ENCODE measurements at places on chromosomes 6 and 20. TPM values are rescaled to one million over a fixed set of nuclear protein-coding genes. Genes with fewer than 3 reads are reported as not detected.

The SLC17A3 gene
- total RNA-seq: 0.68 TPM

The MCCD1 gene
- total RNA-seq: not detected

The PGC gene
- total RNA-seq: 1.3 TPM

The LAMA2 gene
- 94.8 TPM for total RNA-seq

The TCF15 gene
- 3.7 TPM for total RNA-seq

The DEF6 gene
- total RNA-seq: 13.1 TPM

The NKX2-2 gene
- total RNA-seq: not detected

DNA sequence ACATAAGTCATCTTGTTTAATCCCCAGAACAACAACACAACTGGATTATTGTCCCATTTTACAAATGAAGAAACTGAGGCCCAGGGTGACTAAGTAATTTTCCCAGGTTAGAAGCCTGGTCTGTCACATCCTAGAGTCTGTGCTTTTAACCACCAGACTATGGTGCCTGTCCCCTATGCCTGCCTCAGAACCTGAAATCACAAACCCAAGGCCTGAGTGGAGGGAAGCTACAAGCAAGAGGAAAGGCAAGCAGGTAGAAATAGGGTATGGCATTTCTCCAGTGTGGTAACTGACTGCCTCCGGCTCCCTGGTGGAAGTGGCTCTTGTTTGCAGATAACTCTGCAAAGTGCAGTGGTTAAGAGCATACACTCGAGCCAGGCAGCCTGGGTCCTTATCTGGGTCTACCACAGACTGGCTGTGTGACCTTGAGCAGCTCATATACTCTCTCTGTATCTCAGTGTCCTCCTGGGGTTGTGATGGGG is 2.5 kb downstream of the TMEM63B start:
- no peak overlapping the region for H3K4me3 ChIP-seq
- no peak overlapping the region for H3K27ac ChIP-seq
- H3K4me1 ChIP-seq: peaks cover 25% of the 10 kb centered on the region
- peak; percentile 75 for DNase-seq

GRCh38 chr6:139695361-139695760 is 320.9 kb upstream of the CITED2 start:
- H3K4me3 ChIP-seq: no peak overlapping the region
- no peaks in the 10 kb centered on the region for H3K27me3 ChIP-seq
- H3K36me3 ChIP-seq: no peaks in the 10 kb centered on the region
- no peak for DNase-seq
- H3K4me1 ChIP-seq: no peaks in the 10 kb centered on the region
- no peak overlapping the region for H3K27ac ChIP-seq

GRCh38 chr20:51574248-51575033 is 31.9 kb upstream of the NFATC2 start:
- H3K4me1 ChIP-seq: no peaks in the 10 kb centered on the region
- H3K27ac ChIP-seq: no peak overlapping the region
- no peaks in the 10 kb centered on the region for H3K36me3 ChIP-seq
- DNase-seq: no peak

DNA sequence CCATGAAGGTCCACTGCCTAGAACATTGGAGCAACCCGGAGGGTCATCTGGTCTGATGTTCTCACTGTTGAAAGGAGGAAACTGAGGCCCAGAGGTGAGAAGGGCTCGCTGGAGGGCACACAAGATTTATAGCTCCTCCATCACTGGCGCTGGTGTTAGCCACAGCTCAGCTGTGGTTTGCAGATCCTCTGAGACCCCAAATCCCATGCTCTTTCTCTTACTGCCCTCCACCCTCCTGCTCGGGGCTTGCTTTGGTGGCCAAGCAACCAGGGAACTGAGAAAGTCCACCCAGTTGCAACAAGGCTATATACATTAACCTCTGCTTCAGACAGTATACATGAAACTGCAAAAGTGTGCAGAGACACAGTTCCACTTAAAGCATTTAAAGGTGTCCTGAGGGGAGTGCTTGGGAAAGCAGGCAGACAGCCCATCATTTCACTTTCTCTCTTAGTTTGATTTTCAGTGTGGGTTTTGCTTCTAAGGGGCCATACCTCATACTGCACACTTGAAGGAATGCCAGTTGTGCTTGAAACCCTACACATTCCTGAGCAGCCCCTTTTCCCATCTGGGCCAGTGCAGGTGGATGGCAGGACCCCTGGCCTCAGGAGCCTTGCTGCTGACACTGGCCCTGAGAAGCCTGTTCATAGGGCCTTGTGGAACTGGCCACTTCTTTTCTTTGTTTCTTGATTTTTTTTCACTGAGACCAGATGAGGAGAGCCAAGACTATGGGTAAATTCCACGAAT is 347.6 kb downstream of the CDC5L start:
- no peak for DNase-seq
- H3K27me3 ChIP-seq: no peaks in the 10 kb centered on the region
- peaks cover 4% of the 10 kb centered on the region for H3K4me1 ChIP-seq
- H3K27ac ChIP-seq: no peak overlapping the region
- no peak overlapping the region for H3K4me3 ChIP-seq

DNA sequence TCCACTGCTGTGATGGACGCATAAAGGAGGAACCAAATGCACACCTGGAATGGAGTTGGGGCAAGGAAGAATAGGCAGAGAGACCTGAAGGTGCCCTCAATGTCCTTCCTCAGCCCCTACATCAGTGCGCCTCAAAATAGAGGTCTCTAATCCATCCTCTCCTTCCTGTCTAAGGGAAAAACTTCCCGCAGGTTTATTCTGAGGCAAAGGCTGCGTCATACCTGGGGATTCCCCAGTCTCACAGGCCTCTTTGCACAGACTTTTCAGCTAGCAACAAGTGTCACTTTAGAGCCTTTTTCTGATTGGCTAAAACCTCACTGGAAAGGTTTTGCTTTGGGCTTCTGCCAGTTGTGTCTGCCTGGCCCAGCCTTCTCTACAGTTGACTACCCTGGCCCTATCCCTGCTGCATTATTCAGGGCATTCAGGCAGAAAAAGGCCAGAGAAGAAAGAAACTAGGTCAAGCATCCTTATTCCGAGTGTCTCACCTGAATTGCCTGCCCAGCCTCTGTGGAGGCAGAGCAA is 1.8 kb upstream of the HLA-DQB1 start:
- peak; percentile 20 for DNase-seq
- no peak overlapping the region for H3K27ac ChIP-seq
- H3K36me3 ChIP-seq: no peaks in the 10 kb centered on the region

GRCh38 chr6:54109586-54109985 is 1.7 kb upstream of the MLIP start:
- no peak for DNase-seq
- H3K4me3 ChIP-seq: no peak overlapping the region
- no peak overlapping the region for H3K27ac ChIP-seq
- no peaks in the 10 kb centered on the region for H3K36me3 ChIP-seq
- H3K27me3 ChIP-seq: no peaks in the 10 kb centered on the region

- H3K27ac ChIP-seq: no peak overlapping the region
- H3K36me3 ChIP-seq: no peaks in the 10 kb centered on the region
- no peak for DNase-seq
- H3K27me3 ChIP-seq: no peaks in the 10 kb centered on the region
- no peaks in the 10 kb centered on the region for H3K4me1 ChIP-seq
Measured at GRCh38 chr6:90118069-90118468, 178.6 kb downstream of the BACH2 start.

DNA sequence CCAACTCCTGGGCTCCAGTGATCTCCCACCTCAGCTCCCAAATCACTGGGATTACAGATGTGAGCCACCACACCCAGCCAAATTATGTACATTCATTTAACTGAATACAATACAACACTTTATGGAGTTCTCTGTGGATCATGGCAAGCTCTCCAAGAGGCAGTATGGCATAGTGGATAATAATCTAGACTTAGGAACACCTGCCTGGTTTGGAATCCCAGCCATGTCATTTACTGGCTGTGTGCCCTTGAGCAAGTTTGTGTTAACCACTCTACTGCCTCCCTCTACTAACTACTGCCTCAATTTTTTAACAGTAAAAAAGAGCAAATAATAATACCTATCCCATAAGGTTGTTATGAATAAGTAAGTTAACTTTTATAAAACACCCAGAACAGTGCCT is 1.9 kb upstream of the ETV7 start:
- no peaks in the 10 kb centered on the region for H3K27me3 ChIP-seq
- H3K4me3 ChIP-seq: no peak overlapping the region
- peaks cover 4% of the 10 kb centered on the region for H3K4me1 ChIP-seq
- no peaks in the 10 kb centered on the region for H3K36me3 ChIP-seq

DNA sequence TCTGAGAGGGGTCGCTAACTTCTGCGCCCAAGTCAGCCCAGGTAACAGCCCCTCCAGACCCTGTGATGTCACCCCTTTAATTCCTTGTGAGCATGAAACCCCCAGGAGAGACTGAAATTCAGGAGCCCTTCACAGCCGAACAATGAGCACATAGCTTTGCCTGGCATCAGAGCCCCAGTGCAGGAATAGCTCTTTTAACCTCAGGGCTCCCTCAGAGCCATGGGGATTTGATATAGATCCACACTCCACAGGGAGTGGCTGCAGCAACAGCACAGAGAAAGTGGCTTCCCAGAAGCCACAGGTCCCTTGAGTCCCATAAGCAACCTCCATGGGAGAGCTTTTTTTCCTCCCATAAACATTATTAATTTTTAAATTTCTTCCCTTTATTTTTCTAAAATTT is 150.0 kb upstream of the MARCKS start:
- H3K4me3 ChIP-seq: no peak overlapping the region
- H3K4me1 ChIP-seq: no peaks in the 10 kb centered on the region
- no peak for DNase-seq

DNA sequence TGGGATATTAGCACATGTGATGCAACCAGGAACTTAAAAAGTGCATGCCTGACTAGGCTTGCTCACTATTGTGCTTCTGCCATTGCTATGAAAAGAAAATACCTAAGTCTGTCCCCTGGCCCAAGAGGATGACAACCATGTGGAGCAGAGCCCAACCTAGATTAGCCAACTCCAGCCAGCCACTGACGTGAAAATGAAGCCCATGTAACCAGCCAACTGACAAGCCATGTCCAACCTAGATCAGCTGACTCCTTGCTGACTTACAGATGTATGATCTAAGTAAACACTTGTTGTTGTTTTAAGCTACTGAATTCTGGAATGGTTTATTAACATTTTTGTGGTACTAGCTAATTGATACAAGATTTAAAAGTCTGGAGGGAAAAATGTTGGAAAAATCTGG is 47.5 kb downstream of the PIGU start:
- H3K4me1 ChIP-seq: no peaks in the 10 kb centered on the region
- no peak overlapping the region for H3K27ac ChIP-seq
- no peaks in the 10 kb centered on the region for H3K27me3 ChIP-seq
- H3K36me3 ChIP-seq: no peaks in the 10 kb centered on the region
- H3K4me3 ChIP-seq: no peak overlapping the region
